AML-193 (cell line): ENCODE measurements at places on chromosomes 7 and 10.
A peak's percentile ranks its signal among the peaks of the same experiment; 100 is the strongest.

DNA sequence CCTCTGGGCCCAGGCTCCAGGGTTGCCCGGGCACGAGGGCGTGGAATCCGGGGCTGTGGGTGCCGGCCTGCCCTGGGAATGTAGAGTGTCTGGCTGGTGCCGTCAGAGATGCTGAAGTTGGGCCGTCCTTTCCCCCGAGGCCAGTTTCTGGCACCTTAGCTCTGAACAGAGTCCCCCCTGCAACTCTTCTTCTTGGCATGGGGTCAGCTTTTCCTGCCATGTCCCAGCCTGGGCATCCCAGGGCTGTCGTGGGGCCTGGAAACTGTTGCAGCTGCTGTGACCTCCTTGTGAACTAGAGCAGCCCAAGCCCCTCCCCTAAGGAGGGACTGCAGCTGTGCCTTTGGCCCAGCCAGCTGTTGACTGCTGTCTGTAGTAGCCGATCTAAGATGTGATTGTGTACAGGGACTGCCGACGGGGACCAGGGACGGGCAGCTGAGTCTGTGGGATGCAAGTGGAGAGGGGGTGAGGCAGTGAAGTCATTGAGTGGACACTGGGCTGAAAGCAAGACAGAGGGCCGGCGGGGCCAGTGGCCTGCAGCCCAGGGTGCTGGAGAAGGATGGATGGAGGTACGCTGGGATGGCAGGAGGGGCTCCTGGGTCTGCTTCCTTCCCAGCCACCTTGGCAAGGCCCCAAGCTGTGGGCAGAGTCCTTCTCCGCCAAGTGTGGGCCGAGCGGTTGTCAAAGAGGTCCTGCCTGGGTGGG lies 35.8 kb downstream of the GBX1 start:
- DNase-seq, result no peak

DNA sequence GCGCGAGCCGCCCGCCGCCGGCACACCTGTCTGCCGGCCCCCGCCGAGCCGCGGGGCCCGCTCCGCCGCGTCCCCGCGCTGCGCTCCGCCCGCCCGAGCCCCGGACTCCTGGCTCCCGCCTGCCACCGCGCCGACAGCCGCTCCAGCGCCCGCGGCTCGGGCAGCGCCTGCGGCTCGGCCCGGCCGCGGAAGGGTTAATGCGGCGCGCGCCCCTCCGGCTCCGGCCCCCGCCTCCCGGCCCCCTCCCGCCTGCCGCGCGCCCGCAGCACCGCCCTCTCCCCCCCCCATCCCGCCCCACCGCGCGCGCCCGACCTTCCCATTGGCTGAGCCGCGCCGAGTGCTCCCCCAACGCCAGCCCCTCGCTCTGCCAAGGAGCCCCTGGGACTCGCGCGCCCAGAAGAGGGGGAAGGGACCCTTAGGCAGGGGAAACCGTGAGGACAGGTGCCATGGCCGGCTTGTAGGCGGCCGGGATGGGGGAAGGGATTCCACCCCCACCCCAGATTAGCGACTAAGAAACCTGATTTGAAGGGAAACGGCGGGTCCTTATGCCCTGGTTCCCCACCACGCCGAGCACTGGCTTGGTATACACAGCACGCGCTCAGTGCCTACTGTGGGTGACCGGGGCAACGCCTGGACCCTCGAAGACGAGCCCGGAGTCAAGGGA lies at the start of gene KCNH2:
Gene KCNH2, minus strand, starts transcription at position 196 of the 664 bp plus-strand sequence. CDS start 408 bp downstream, outside the sequence.
- no peak for DNase-seq

DNA sequence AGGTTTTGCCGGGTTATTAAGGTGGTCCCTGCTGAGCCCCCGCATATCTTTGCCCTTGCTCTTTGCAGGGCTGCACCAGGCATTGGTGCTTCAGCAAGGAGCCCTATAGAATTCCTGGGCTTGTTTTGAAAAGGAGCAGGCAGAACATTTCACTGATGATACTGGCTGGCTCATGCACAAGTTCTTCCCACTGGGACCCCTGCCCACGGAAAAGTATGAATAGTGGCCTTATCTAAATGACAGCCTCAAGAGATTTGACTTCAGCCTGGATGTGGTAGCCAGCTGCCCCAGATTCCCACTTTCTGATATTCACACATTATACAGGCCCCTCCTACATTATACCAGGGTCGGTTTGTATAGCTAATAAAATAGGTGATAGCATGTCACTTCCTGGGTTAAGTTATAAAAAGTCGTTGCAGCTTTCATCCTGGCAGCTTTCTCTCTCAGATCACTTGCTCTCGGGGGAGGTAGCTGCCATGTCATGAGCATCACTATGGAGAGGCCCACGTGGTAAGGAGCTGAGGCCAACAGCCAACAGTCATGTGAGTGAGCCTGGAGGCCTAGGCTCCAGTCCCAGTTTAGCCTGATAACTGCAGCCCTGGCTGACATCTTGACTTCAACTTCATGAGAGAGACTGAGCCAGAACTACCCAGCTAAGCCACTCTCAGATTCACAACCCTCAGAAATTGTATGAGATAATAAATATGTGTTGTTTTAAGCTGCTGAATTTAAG lies 16.8 kb upstream of the CRTAC1 start:
- DNase-seq, result no peak

GRCh38 chr10:21144047-21144446 lies 246.9 kb upstream of the NEBL start:
- DNase-seq, result no peak

DNA sequence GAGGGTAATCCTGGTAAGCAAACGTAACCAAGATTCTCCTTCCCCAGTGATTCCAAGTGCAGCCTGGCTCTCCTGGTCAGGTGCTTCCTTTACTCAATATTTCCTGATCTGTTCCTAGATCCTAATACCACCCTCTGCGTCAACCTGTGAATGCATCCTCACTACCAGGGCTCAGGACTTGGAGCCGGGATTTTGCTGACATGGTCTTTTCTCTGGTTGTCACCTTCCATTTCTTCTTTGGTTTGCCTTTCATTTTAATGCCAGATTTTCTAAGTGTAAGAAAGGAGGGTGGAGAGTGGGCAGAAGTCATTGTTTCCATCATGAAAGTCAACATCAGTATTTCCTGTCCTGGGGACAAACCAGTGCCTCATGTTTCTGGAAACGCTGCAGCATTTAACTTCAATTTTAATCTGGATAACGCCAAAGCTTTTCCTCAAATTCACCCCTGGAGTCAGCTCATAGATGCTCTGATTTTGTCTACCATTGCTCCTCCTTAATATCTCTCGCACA lies 210.4 kb upstream of the ZNF32 start:
- no peak for DNase-seq

DNA sequence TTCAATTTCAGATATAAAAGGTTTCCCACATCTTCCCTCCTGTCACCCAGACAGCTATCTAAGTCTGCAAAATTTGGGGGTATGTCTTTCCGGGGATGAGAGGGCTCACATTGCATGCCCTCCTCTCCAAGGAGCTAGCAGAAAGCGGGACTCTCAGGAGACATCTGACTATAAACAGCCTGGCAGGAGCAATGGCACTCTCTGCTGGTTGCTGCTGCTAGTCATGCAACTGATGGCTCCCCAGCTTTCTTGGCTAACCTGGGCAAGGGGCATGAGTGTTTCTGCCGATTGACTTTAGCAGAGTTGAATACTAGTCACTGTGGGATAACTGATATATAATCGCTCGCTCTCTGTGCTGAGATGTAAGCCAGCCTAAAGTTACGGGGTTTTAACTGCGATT lies 12.0 kb downstream of the TBX20 start:
- no peak for DNase-seq

DNA sequence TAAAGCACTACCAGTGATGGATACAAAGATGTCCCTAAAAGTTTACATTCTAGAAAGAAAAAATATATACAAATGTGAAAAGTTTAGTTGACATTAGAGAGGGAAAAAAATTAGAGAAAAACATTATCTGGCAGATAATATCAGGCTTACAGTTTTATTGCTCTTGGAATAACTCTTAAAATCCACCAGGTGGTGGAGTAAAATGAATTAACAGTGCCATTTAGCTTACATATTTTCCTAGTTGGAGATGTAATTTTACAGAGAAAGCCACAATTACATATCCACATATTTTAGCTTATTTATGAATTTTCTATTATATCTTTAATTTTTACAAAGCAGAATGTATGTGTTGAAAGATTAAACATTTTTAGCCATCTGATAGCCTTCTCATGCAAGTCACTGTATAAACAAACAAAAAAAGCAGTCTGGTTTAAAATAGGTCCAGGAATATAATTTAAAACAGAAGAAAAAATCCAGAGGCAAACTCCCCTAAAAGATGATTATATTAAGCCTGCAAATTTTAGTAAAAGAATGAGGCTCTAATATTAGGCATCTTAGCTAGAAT lies 6.5 kb downstream of the CABCOCO1 start:
- no peak for DNase-seq

- no peak for DNase-seq
These were observed 9.7 kb upstream of the VSIR start for GRCh38 chr10:71782917-71783490.

- no peak for DNase-seq
These were observed 174.3 kb upstream of the RNF32 start for GRCh38 chr7:156466272-156466671.

DNA sequence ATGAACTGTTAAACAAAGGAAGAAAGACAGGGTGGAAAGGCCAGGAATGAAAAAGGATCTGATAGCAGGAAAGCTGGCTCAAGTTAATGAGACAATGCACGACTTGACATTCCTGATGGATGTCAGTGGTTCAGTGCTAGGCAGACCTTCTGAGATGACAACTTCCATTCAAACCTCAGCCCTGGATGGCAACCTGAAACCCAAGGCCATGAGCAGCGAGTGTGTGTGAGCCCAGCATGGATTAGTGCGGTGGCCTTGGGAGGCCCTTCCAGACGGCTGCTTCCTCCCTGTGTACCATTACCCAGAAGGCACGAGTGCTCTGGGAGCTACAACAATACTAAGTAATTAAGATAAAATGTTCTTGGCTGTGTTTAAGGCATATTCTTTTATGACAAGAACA lies 18.8 kb downstream of the TRIL start:
- no peak for DNase-seq

DNA sequence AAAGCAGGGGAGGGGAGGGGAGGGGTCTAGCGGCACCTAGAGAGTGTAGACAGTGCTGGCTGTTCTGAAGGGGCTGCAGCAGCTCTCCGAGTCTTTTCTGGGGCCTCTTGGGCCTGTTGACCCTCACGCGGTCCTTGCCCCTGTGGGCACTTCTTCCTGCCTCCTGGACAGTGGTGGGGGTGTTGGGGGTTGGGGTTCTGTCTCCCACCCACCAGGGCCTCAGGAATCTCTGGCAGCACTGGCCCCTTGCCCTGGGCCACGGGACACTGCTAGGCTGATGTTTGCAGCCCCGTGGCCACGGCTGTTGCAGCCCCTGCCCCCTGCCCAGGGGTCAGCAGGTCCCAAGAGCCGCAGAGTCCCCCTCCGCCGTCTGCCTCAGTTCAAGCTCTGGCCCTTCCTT lies 68.9 kb upstream of the INPP5A start:
- no peak for DNase-seq

DNA sequence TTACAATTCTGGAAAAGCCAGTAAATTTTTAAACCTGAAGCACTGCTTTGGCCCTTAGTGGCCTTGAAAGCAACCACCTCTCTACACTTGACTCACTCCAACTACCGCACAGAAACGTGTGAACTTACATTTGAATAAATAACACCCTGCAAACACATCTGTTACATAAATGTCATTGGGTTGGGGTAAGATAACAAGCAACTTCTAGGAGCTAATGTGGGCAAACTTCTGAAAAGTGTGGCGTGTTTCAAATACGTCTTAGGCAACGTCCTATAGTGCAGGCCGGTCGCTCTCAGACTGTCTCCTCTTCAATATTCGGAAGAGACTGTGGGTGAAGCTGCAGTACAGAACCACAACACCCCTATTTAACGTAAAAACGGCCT lies 474 bp downstream of the ORC5 start:
- no peak for DNase-seq

GRCh38 chr7:23247603-23248335 lies 1.2 kb downstream of the GPNMB start:
- no peak for DNase-seq

GRCh38 chr10:131676046-131676799 lies 224.6 kb upstream of the PPP2R2D start:
- DNase-seq, result no peak

- no peak for DNase-seq
These were observed at the start of gene PON3 for GRCh38 chr7:95396136-95397032. TSS of gene PON3 (minus strand) at chr7:95396375. CDS start at chr7:95396350, 25 bp downstream.

- peak; percentile 81 for DNase-seq
These were observed 125.5 kb downstream of the CLEC2L start for GRCh38 chr7:139648941-139649425.

DNA sequence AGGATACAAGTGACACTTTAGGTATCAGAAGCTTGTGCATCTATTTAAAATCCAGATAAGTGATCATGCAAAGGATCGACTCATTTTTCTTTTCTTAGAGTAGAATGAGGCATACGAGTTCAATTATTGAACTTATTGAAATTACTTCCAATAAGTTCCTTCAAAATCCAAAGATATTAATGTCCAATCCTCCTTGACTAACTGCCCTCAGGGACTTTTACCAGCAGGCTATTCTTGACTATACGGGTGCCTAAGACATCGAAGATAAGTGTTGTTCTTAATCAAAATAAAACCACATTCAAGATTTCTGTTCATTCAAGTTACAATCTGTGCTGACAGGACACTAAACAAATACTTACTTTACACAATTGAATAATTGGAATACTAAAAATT lies 74.5 kb upstream of the SP4 start:
- no peak for DNase-seq

GRCh38 chr7:29340696-29341095 lies 146.1 kb downstream of the CHN2 start:
- DNase-seq, result no peak

- no peak for DNase-seq
These were observed 21.0 kb downstream of the HIBADH start for GRCh38 chr7:27641581-27642230.

GRCh38 chr7:81583882-81584533 lies 185.8 kb downstream of the HGF start:
- peak; percentile 22 for DNase-seq

GRCh38 chr7:138551102-138551501 lies 91.0 kb downstream of the TRIM24 start:
- no peak for DNase-seq

GRCh38 chr7:67019562-67020390 lies 23.1 kb downstream of the TYW1 start:
- DNase-seq, result no peak

DNA sequence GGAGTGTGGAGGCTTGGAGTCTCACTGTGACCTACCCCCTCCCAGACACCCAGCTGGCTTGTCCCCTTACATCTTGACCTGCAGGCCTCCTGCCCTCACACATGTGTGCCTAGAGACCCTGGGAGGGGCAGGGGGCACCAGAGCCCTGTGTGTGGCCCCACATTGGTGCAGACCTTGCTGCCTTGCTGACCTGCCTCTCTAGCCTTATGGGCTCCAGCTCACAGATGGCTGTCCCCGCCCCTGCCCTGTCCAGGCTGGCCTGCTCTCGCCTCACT lies 9.4 kb downstream of the ADAMTS14 start:
- no peak for DNase-seq

- no peak for DNase-seq
These were observed at the start of gene ZNF735 for GRCh38 chr7:64206903-64207302. TSS of gene ZNF735 (plus strand) at chr7:64207203. CDS start at chr7:64207203, 0 bp downstream.

GRCh38 chr7:94100723-94101345 lies 96.7 kb upstream of the BET1 start:
- no peak for DNase-seq

GRCh38 chr10:91909117-91909677 lies at the start of gene FGFBP3:
TSS of gene FGFBP3 (minus strand) at chr10:91909486. CDS start at chr10:91908969, 517 bp downstream.
- DNase-seq, result peak; percentile 51
